Stimulated activated CD4-positive, alpha-beta T cell treated with anti-CD3 and anti-CD28 coated beads, TNF-alpha, amount 100 ng/mL, for 24 hours (primary cell): ENCODE measurements at places on chromosomes 11 and 22.

- no peak for DNase-seq
Measured at GRCh38 chr11:15685306-15685705, 570.6 kb downstream of the INSC start.

DNA sequence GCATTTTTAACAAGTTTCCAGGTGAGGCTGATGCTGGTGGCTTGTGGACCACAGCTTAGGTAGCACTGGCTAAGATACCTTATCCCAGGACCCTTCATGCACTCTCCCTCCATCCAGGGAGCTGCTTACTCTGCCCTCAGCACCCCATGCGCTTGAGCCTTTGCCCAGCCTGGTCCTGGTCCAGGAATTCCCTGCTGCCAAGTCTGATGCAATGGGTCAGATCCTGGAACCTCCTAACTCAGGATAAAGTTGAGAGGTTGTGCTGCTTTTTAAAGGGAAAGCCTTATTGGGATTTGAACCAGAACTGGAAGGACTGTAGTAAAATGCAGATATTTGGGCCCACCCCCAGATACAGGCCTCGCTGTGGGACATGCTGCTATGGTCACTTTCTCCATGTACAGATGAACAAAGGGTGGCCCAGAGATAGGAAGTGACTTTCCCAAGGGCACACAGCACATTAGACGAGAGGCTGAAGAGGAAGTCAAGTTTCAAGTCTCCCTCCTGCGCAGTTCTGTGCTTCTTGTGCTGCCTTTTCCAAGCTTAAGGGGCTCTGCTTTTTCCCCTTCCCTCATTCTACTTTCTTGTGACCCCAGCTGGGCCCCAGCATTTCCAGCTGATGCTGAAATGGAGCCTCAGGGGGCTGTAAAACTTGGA, 824 bp upstream of the LGALS12 start:
- DNase-seq: no peak

GRCh38 chr11:35951680-35952079, 7.8 kb downstream of the LDLRAD3 start:
- DNase-seq: no peak

DNA sequence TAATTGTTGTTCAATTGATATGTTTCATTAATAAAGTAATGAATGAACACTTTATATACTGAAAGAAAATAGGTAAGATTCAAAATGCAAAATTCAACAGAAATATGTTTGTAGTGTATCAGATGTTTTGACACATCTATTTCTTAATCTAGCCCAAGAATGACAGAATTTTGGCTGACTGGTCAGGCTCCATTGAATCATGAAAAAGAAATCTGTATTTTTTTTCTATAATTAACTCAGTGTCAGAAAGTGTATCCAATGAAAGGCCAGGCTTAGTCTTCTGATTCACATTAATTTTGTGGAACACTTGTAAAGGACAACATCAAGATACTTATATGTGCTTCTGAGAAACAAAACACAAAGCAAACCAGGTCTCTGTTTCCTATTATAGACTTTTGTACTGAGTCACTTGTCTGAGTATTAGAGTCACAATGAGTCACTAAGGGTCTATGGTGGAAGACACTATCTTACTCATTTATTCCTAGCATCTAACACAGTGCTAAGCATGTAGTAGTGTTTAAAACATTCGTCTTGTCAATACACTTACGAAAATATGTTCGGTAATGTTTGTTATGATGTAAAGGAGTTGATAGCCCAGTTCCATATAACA, 297.7 kb upstream of the CCDC90B start:
- DNase-seq: no peak

DNA sequence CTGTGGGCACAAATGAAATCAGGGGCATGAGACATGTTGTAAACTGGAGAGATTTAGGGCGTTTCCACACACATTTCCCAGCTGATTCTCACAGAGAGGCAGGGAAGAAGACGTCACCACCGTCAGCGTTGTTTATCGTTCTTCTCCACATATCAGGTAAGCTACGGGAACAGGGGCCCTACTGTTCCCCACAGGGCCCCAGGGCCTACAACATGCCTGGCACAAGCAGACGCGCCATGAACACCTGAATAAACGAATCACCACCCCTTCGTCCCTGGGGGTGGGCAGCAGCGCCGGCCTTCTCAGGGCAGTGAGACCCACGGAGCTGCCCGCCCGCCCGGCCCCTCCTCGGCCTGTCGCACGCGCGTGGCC, 342 bp downstream of the EFCAB6 start:
- no peak for DNase-seq

GRCh38 chr22:37627545-37627944, 11.9 kb upstream of the SH3BP1 start:
- no peak for DNase-seq

- DNase-seq: no peak
Measured at GRCh38 chr11:11810764-11811726, 30.7 kb upstream of the USP47 start.

GRCh38 chr11:69486773-69487291, 5.4 kb downstream of the LINC01488 start:
- no peak for DNase-seq

DNA sequence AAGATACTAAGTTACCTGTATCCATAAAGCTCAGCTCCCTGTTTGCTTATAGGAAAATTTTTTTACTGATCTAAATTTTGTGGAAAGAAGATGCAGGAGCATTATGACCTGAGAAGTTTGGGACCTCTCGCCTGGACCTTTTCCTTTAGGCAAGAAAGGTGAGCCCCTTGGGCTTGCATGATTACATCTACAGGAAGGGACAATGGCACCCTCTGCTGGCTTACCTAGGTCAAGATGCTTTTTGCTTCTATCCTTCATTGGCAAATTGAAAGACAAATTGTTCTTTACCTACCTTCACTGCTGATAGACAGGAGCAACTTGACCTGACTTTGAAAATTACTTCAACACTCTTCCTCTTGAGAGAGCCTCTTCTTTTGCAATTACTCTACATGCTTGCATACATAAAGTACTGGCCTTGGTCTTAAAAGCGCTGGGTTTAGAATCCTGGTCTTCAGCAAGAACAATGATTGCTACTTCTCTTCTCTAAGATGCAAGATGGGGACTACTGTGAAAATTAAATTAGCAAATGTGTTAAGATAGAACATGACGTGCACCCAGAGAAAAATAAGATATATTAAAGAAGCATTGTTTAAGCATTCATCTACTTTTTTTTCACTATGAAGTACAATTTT, 147.2 kb downstream of the TRPC6 start:
- no peak for DNase-seq

GRCh38 chr11:119426142-119426541, 3.2 kb upstream of the THY1 start:
- DNase-seq: no peak

DNA sequence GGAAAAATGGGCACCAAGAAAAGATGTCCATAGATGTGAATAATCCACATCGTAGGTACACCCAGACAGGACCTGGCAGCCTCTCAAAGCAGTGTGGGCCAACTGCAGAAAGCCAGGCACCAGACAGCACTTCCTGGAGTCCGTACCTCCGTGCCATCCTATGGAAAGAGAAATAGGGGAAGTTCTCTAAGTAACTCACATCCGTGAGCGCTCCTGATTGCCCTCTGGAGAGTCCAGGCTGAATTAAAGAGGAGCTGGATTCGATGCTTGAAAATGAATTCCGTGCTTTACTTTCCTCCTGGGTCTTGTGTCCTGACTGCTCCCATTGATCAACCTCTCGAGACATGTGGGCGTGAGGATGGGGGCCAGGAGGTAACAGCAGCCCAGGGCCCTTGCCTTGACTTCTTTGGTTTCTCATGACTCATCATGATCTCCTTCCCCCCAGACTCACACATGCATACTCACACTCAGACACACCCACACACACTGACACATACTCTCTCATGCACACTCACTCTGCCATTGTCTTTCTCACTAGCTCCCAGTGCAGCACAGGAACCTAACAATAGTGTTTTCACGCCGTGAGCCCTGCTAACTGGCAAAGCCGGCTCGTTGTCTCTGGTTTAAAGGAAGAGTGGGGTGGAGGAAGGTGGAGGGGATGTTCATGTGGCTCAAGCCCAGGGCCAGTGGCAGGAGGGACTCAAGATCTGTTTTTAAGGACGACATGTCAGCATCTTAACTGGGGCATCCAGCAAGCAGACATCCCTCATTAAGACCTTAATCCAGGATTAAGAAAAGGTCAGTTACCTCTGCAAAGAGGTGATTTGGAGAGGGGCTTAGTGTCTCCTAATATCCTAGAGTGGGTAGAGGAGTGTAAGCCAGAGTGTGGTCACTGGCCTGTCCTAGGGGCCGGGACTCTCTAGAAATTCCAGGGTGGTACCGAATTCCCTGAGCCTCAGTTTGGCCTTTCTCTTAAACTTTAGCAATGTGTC, 104.2 kb downstream of the SCN3B start:
- no peak for DNase-seq

GRCh38 chr11:35518766-35519165, 6.7 kb downstream of the PAMR1 start:
- no peak for DNase-seq

DNA sequence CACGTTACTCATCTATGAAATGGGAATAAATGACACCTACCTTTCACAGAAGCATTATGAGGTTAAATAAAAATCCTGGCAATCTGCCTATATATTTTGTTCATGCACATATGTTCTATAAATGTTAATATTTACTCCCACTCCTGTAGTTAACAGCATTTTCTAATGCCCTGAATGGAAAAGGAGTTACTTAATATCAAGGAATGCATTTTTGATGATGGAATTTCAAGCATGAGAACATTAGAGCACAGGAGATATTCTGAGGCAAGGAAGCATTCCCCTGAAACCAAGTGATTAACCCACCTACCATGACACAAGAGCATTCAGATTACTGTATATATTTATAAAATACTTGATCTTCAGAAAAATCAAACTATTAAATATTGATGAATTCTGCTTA, 102.1 kb downstream of the ARHGAP32 start:
- no peak for DNase-seq

DNA sequence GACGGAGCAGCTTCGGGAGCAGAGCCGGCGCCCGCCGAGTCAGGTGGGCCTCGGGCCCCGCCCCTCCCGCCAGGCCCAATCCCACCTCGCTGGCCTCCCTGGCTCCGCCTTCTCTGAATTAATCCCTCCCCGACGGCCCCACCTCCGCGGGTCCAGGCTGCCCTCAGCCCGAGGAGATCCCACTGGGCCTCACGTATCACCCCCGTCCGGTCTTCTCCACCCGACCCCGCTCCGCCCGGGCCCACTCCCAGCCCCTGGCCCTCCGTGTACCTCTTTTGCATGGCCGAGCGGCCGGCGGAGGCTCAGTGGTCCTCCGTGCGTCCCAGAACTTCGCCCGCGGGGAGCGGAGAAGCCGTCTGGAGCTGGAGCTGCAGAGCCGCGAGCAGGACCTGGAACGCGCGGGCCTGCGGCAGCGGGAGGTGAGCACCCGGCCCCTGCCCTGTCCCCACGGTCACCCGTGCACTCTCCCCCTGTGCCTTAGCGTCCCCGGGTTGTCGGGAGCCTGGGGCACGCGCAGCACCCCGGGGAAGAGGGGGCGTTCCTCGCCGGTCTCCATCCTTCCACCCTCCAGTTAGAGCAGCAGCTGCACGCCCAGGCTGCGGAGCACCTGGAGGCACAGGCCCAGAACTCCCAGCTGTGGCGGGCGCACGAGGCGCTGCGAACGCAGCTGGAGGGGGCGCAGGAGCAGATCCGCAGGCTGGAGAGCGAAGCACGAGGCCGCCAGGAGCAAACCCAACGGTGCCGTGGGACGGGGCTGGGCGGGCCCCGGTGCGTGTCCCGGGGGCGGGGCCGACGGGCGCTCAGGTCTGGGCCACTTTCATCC, 2.2 kb upstream of the CD151 start:
- DNase-seq: no peak

DNA sequence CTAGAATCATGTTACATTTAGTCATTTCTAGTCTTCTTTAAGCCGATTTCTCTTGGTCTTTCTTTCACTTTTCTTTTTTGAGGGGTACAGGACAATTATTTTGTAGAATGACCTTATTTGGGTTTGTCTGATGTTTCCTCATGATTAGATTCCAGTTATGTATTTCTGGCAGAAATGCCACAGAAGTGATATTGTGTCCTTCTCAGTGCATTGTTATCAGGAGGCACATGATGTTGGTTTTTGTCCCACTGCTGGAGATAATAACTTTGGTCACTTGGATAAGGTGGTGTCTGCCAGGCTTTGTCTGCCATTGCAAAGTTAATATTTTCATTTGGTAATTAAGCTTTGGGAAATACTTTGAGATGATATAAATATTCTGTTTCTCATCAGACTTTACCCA, 100.3 kb downstream of the RRM1 start:
- no peak for DNase-seq

DNA sequence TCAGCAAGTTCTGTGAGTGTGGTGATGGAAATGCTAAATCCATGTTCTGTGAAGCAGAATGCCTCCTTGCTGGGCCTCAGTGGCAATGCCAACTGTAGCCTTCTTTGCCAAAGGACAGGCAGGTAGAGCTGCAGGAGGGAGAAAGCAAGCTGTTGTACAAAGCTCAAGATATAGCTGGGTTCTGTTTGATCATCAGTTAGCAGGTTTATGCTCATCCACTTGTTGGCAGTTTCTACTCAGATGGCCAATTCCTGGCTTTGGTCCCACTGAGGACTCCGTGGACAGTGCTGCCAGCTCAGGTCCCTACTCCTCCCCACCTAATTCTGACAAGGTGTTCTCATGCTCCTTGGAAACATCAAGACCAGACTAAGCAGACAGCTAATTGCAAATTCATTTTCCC, 65.1 kb downstream of the PRSS23 start:
- no peak for DNase-seq

GRCh38 chr22:27270818-27271510, 530.6 kb downstream of the MN1 start:
- no peak for DNase-seq

- DNase-seq: no peak
Measured at GRCh38 chr11:377174-377865, 8.0 kb downstream of the B4GALNT4 start.

- DNase-seq: no peak
Measured at GRCh38 chr22:18947905-18948304, 11.8 kb upstream of the PRODH start.

GRCh38 chr11:125338886-125339811, 156.9 kb downstream of the FEZ1 start:
- DNase-seq: no peak

- DNase-seq: no peak
Measured at GRCh38 chr11:27757953-27758352, 57.7 kb upstream of the BDNF start.

DNA sequence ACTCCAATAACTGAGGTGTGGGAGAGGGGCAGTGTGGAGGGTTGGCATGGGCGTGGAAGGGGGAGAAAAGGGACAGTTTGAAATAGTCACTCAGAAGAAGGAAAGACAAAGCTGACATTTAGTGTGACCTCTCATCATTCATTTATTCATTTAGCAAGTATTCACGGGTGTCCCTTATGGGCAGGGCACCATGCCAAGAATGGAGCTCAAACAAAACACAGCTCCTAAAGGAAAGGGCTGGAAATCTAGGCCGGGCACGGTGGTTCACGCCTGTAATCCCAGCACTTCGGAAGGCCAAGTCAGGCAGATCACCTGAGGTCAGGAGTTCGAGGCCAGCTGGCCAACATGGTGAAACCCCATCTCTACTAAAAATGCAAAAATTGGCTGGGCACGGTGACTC, 19.4 kb upstream of the DGKZ start:
- DNase-seq: no peak

DNA sequence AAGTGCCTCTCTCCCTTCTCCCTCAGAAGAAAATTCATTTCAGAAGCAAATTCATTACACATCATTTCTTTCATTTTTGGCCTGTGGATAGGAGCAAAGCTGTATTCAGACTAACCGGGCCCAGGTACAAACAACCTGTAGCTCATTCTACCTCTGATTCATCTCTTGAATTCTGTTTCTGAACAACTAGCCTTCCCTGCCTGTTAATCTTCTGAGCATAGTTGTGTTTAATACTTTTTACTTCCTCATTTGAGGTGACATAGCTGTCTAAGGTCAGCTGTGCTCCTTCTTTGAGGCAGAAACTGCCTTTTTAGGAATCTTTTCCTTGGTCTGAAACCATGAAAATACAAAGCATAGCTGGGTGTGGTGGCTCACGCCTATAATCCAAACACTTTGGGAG, 12.6 kb upstream of the IL18BP start:
- DNase-seq: no peak
